ENCODE measurements at places on chromosomes 1 and 21.

- no peak for DNase-seq
These were observed 883.5 kb upstream of the ADGRL2 start for GRCh38 chr1:80917225-80917624.

- no peak for DNase-seq
These were observed 14.0 kb upstream of the NCF2 start for GRCh38 chr1:183604038-183604808.

DNA sequence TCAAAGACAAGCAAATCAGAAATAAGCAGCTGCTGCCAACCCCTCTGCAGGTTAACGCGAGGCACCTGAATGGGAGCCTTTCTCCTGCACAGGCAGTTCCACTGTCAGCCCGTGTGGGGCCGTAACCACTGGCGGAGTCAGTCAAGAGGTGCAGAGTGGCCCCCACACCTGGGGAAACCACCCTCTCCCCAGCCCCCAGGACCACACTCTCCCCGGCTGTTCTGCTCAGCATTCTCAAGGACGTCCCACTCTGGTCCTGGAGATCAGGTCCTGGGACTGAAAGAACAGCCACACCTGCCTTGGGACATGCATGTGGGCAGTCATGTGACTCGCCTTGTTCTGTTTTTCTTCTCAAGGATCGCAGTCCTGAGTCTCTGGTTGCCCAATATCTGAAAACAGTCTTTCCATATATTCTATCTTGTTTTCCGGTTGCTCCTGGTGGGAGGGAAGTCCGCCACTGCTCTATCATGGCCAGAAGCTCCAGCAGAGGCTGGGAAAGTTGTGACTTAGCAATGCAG lies 252.5 kb downstream of the PTPRU start:
- DNase-seq, result no peak

DNA sequence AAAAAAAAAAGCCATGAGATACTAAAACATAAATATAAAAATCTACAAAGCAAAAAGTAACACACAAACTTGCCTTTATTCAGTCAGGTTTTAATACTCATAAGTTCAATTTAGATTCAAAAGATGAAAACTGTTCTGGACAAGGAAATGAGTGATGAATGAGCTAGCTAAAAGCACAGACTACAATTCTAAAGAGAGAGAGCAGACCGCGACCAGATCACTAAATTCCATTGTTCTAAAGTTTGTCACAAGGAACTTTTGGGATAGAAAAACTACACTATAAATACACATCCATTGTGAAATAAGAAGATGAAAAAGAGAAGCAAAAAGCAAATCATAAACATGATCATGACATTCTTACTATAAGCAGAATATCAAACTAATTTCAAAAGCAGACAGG lies 1.7 kb downstream of the ODF2L start:
- DNase-seq, result no peak

DNA sequence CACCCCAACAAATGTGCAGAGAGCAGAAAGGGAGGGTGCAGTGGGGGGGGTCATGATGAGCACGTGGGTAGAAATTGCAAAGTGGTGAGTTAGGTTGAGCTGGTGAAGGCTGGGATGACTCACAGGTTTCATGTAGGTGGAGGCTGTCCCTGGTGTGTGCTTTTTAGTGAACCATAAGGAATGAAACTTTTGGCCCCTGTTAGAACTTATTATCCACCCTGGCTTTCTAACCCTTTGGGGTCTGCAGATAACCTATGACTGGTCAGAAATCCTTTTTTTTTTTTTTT lies 46.9 kb downstream of the DOP1B start:
- DNase-seq, result peak; percentile 25

GRCh38 chr1:203871114-203871880 lies 9.9 kb downstream of the SNRPE start:
- DNase-seq, result no peak

- DNase-seq, result no peak
These were observed 176.5 kb downstream of the TGFB2 start for GRCh38 chr1:218521414-218522169.

GRCh38 chr21:45040157-45040711 lies 34.1 kb upstream of the ADARB1 start:
- no peak for DNase-seq

GRCh38 chr1:44029911-44030604 lies 1.2 kb downstream of the SLC6A9 start:
- DNase-seq, result peak; percentile 85

GRCh38 chr1:89337903-89338302 lies 26.0 kb upstream of the GBP6 start:
- no peak for DNase-seq

DNA sequence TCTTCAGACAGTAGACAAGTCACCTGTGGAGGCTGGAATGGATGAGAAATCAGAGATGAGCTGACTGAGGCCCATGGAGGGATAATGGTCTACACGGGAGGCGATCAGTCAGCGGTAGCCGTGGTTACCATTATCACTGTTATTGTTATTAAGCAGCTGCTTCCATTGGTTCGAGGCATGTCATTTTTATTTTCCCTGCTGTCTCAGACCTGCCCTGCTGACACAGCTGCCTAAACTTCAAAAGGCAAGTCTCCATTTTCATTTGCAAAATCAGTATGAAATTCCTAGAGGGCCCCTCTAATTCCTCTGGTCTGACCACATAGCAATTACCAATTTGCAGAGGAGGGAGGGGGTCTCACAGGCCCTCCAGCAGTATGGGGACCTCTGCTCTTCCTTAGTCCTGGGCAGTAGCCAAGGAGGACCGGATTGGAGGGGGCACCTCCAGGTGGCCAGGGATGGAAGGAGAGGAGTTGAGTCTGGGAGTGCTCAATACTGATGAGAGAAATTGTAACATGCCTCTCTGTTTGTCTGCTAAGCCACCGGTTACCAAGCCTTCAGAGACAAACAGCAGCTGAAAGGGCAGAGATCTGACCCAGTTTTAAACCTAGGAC lies 184.2 kb downstream of the TRABD2B start:
- no peak for DNase-seq

- no peak for DNase-seq
These were observed 2.7 kb upstream of the RUNX3 start for GRCh38 chr1:24932725-24933294.

- DNase-seq, result no peak
These were observed 39.4 kb downstream of the CTTNBP2NL start for GRCh38 chr1:112435448-112435847.

- DNase-seq, result no peak
These were observed 9.7 kb downstream of the TNFRSF1B start for GRCh38 chr1:12176298-12177118.

DNA sequence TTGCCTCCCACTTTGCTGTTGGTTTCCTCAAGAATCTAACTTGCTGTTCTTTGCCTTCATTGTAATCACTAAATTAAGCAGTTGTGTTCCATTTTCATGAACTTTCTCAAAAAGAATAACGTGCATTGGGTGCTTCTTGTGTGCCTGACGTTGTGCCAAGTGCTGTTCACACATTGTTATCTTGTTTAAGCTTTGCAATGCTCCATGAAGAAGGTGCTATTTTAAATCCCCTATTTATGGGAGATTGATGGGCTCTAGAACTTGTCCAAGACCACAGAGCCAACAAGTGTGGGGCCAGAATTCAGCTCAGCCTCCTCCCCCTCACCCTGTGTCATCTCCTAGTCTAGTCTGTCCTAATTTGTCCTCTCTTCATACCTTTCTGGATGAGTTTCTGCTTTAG lies 199.8 kb downstream of the C1orf94 start:
- DNase-seq, result no peak

- no peak for DNase-seq
These were observed 89.5 kb downstream of the OLFM3 start for GRCh38 chr1:101907264-101907663.

DNA sequence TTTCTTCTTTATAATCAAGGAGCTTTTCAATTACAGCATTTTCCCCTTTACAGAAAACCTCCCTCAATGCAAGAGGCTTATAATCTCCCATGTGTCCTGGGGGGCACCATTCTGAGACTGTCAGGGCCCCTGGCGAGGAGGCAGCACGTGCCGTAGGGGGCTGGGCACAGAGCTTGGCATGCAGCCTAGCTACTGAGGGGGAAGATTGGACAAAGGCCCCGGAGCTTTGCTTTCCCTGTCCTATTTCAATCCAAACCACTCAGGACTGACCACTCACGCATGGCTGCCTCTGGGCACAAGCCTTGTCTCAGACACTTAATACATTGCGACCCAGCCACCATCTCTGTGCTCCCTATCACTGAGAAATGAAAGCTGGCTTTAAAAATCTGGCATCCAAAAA lies 2.8 kb upstream of the RAP1GAP start:
- no peak for DNase-seq

DNA sequence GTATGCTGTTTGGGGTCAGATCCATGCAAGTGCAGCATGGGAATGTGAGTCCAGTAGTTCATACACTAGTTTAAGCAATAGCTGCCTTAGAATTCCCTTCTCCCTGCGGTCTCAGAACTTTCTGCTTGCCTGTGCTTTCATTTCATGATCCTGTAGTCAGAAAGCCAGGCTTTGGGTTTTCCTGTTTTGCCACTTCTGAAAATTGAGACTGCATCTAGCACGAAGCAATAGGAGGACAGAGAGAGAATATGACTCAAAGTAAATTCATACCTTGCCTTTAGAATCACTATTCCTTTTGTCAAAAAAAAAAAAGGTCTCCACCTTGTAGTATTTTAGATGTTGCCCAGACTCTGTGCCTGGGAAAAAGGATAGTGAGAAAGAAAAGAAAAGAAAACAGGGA lies 161.2 kb upstream of the SNX7 start:
- no peak for DNase-seq

DNA sequence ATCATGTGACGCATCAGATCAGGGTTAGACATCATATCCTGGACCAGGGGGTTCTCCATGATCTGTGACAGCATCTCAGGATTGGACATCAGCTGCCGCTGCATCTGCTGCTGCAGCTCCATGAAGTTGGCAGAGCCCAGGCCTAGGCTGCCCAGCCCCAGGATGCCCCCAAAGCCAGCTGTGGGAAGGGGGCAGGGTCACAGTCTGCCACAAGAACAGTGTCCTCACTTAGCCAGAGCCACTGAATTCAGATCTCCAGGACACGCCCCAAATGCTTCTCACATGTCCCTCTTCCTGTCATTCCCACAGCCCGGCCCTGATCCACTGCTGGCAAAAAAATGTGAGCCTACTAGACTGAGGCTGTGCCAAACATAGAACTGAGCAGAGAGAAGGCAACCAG lies 3.2 kb downstream of the UBQLN4 start:
- DNase-seq, result no peak

GRCh38 chr1:19676438-19676922 lies 11.8 kb downstream of the HTR6 start:
- DNase-seq, result no peak

DNA sequence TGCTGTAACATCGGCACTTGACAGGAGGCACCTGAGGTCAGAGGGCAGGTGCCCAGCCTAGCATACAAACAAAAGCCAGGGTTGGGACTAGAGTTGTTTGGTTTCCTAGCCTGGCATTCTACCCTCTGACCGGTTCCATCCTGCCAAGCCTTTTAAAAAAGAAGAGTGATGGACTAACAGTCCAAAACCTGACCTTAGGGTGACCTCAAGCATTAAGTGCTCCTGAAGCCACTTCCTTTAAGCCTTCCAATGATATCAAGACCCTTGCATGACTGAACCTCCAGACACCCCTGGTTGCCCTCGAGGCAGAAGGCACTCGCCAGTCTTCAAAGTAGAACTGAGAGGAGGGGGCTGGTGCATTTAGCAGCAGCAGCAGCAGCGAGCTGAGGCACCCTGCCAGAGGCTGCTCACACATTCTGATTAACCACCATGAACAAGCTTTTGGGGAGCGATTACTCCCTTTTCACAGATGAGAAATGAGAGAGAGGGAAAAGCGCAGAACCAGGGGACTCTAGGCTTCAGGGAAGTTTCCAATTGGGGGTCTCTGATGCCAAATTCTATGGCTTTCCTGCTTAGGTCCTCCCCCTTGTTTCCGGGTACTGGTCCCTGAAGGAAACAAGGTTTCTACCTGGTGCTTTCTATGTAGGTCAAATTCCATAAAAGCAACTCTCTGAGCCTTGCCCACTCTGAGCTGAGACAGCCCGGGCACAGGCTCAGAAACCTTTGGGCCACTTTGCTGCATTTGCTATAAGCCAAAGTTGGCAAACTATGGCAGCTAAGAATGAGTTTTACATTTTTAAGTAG lies 9.2 kb downstream of the SLC2A1 start:
- DNase-seq, result no peak

- no peak for DNase-seq
These were observed 650.3 kb upstream of the NR5A2 start for GRCh38 chr1:199377211-199377610.

DNA sequence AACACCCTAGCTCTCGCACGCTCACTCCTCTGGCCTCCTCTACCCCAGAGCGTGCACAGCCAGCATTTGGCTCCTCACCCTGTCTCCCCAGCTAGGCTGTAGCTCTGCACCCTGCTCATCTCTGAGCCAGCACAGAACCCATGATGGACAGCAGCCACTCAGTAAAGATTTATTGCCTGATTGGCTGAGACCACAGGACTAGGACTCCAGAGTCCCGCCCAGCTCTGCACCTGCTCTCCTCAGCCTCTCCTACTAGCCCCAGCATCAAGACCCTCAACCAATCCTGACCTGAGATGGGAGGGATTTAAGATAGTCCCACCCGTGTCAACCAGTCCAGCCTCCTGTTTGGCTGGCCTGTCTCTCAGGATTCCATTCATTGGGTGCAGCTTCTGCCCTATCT lies 9.3 kb downstream of the C1QB start:
- no peak for DNase-seq

DNA sequence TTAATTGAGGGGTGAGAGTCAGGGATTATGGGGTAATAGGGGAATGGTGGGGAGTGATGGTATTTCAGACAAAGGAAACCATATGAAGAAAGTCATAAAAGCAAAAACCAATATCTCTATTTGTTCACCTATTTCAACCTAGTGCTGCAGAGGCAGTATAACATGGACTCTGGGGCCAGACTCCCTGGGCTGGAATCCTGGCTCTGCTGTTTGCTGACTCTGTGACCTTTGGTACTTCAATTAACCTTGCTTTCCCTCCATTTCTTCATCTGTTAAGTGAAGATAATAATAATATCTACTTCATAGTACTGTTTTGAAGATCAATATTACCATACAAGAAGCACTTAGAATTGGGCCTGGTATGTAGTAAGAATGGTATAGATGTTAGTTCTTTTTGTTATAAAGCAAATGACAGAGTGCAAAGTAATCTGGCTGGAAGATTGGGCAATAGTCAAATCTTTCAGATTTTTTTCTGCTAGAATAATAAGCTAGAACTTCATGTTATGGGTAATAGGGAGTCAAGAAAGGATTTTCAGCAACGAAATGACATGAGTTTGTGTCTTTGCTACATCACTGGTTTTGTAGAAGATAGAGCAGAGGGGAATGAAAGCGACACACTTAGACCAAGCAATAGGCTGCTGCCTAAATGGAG lies 9.0 kb downstream of the EPHX4 start:
- no peak for DNase-seq

DNA sequence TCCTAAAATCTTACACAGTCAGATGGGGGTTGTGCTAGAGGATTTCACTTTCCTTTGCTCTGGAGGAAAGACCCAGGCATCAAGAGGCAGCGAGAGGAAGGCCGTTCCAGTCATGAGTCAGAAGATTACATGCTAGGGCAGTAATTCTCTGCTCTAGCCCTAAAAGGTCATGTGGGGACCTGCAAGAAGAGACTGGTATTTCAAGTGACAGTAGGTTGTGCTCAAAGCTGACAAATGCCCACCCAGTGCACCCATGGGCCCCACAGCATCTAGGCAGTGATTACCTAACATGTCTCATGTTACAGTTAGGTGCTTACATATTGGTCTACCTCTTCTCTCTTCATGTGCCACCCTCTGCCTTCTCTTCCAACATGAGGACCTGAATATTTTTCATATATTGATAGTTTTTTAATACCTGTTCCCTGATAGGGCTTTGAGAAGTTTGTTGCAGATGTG lies 99.7 kb upstream of the BEND5 start:
- DNase-seq, result no peak

GRCh38 chr1:21045351-21045750 lies 131.3 kb downstream of the EIF4G3 start:
- no peak for DNase-seq

- DNase-seq, result peak; percentile 20
These were observed 68.1 kb downstream of the JAK1 start for GRCh38 chr1:64898107-64898861.
